ENCODE measurements at places on chromosomes 6 and 20.

GRCh38 chr6:4466261-4466660, 309.9 kb upstream of the CDYL start:
- DNase-seq, result no peak

DNA sequence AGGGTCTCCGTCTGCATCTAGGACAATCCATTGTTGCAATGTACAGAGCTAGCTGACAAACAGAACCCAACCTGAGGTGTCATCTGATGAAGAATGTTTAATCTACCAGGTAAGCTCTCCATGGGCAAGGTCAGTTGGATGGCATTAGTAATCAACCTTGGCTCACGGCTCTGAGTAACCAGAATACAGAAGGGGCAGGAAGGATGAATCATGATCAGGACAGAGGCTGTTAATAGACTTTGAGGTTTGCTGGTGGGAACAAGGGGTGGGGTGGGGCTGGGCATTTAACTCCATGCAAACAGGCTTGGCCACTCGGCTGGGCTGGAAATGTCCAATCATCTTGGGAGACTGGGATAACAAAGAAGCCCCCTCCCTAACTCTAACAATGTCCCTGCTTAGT, 77.1 kb upstream of the MRPS10 start:
- no peak for DNase-seq

DNA sequence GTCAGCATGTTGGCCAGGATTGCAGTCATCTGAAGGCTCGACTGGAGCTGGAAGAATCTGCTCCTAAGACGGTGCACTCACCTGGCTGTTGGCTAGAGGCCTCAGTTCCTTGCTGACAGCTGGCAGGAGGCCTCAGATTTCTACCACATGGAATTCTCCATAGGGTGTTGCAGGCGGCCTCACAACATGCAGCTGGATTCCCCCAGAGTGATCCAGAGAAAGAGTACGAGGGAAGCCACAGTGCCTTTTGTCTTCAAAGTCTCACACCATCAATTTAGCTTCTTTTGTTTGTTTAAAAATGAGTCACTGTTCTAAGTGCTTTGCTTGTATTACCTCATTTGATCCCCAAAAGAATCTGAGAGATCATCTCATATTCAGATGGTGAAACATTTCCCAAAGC, 65.5 kb upstream of the FYN start:
- DNase-seq, result no peak

- no peak for DNase-seq
These were observed 25.9 kb upstream of the HAO1 start for GRCh38 chr20:7966176-7966575.

DNA sequence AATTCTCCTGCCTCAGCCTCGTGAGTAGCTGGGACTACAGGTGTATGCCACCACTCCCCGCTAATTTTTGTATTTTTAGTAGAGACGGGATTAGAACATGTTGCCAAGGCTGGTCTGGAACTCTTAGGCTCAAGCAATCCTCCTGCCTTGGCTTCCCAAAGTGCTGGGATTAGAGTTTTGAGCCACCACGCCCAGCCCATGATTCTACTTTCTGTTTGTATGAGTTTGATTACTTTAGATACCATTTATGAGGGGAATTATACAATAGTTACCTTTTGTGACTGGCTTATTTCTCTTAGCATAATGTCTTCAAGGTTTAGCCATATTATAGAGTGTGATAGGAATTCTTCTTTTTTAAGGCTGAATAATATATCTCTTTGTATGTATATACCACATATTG, 555.4 kb upstream of the FLRT3 start:
- DNase-seq, result no peak

DNA sequence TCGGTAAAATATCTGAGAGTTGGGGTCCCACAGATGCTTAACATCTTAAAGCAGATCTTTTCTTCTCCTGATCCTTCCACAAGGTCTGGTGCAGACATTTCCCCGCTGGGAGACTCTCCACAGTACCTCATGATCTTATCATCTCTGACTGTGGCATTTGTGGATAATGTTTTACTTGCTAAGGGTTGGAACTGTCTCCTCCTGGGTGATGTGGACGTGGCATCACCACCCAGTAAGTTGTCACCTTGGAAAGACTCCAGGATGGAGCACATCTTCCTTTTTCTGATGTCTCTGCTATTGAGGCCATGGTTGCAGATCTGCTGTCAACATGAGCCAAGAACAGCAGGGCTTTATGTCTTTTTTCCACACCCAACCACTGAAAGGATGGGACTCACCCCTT, 42.0 kb upstream of the FANCE start:
- no peak for DNase-seq

GRCh38 chr20:37885593-37886503, 17.1 kb upstream of the VSTM2L start:
- DNase-seq, result no peak

DNA sequence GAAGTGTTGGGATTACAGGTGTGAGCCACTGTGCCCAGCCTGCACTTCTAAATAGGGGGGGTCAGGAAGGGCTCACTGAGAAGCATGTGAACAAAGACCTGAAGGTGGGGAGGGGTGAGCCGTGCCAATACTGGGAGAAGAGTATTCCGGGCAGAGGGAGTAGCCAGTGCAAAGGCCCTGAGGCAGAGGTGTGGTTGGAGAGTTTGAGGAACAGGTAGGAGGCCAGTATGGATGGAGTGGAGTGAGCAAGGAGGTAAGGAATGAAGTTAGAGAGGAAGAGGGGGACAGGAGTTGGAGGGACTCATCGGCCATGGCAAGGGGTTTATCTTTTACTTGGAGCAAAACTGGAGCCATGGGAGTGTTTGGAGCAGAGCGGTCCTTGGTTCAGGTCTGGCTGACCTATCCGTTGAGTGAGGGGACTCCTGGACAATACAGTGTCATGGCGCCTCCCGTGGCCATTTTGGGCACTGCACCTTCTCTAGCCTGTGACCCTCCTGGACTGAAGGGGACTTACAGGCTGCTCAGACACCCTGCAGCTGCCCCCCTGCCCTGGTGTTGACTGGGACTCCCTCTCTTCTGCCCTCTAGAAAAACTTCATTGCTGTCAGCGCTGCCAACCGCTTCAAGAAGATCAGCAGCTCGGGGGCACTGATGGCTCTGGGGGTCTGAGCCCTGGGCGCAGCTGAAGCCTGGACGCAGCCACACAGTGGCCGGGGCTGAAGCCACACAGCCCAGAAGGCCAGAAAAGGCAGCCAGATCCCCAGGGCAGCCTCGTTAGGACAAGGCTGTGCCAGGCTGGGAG, 12.1 kb downstream of the FOXS1 start:
- peak; percentile 86 for DNase-seq

- peak; percentile 18 for DNase-seq
These were observed 271.6 kb upstream of the PRND start for GRCh38 chr20:4449957-4450715.

Measured in WERI-Rb-1 (cell line).